ENCODE measurements at places on chromosomes 5 and 9.

GRCh38 chr5:158660726-158661125, 439.0 kb downstream of the EBF1 start:
- no peak for DNase-seq

DNA sequence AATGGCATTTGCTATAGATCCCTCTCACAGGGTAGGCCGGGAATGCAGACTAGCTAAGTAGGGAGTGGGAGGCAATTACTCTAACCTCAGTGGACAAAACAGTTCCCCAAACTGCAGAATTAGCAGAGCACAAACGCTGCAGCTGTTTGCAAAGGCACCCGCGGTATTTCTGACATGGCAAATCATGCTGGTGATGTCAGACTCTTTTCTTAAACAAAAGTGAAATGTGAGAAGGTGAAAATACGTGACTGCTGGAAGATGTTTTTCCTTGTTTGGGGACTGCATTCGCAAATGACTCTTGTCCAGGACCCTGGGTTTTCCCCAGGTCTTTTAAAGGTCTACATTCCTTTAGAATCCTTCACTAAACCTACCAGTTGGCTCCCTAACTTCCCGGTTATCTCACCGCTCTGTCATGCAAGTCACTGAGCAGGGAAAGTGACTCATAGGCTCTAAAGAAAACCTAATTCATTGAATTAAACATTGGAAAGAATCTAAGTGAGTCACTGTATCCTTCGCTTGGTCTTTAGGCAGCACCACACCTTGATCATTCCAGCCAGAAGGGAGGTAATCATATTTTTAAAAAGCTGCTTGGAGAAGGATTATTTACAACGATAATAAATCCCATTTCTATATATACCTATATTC, 91.5 kb upstream of the DNAH5 start:
- DNase-seq = no peak

GRCh38 chr9:126248680-126249079, 77.9 kb upstream of the MVB12B start:
- no peak for DNase-seq

- DNase-seq = no peak
Measured at GRCh38 chr5:77266291-77266690, 55.8 kb downstream of the PDE8B start.

DNA sequence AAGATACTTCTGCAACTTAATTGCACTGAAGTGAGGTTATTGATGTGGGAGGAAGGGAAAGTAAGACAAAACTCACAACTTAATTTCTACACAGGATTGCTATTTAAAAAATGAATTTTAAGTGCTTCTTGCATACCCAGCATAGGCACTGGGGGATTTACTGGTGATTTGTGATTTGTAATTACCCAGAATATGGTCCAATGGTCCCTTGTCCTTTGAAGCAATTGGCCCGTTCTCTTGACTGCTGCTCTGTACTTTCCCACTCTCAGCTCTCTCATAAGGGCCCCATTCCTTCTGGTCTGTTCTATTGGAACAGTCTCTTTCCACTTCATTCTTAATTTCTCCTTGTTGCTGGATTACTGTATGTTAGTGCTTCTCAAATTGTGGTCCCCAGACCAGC, 75.4 kb upstream of the SPATA31D4 start:
- DNase-seq = no peak

- DNase-seq = no peak
Measured at GRCh38 chr9:120726484-120726883, 12.2 kb upstream of the MEGF9 start.

DNA sequence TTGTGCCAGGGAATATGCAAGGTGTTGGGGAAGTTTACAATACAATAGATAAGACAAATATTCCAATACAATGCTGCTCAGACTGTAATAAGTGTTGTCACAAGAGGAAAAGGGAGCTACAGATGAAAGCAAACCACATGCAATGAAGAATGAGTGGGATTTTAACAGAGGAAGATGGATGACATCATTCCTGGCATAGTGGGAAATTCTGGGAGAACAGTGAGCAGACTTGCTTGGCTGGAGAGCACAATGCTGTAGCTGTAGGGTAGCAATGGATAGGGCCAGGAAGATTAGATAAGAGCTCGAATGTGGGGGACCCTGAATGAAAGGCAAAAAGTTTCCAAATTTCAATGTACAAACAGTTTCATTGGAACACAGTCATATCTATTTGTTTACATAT, 9.5 kb upstream of the DPYSL3 start:
- DNase-seq = no peak

DNA sequence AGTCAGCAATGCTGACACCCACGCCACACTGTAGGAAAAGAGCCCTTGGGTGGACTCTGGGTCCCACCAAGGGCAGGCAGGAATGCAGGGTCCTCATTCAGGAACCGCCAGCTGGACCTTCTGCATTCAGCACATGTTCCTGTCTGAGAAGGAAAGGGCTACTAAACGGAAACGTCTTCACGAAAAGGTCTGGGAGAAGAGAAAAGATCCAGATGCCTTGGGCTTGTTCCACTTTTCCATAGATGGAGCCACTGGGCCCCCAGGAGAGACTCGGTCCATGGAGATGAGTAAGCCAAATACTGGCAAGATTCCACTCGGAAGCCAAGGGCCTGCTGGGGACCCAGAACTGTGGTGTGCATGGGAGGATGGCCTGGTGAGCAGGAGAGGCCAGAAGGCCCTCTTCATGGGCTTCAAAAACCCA, 38.4 kb downstream of the LHFPL2 start:
- DNase-seq = no peak

Data from CD4-positive, alpha-beta T cell treated with Interleukin-4 for 4 hours (primary cell).